Renal cortical epithelial cell (primary cell): ENCODE measurements at places on chromosomes 5 and 9.

GRCh38 chr5:36874465-36874864 is 2.1 kb upstream of the NIPBL start:
- DNase-seq, result no peak

GRCh38 chr5:145960848-145961600 is 24.6 kb downstream of the SH3RF2 start:
- no peak for DNase-seq

GRCh38 chr5:78974011-78974410 is 11.1 kb downstream of the ARSB start:
- no peak for DNase-seq

DNA sequence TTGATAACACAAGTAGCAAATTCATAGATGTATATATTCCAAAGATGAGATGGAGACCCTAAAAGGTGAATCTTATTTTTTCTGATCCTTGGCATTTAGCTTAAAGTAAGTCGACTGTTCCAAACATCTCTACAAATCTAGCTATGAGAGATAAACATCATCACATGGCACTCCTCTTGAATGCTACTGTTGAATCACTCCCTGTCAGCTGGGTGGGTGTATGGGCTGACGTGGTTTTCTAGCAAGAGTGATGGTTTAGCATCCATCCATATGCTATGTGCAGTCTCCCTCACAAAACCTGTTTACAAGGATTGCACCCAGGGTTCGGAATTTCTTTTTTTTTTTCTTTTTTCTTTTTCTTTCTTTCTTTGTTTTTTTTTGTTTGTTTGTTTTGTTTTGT is 13.8 kb downstream of the ACO1 start:
- no peak for DNase-seq

DNA sequence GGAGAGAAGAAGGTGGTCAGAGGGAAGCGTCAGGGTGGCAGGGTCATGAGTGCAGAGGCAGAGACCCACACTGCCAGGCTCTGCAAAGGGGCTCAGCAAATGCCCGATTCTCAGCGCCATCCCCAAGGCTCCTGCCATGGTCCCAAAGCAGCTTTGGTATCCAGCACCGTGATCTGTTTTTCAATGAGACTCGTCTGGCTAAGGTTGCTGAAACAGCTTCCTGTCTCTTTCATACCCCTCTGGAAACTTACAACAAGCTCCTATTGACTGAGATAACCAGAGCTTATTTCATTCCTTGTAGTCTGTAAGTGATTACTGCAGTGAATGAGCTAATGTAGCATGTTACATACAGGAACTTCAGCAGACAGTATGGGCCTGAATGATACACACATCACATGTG is 568.6 kb upstream of the DAP start:
- DNase-seq, result no peak

- DNase-seq, result no peak
Observed at GRCh38 chr5:136232316-136232715, 39.4 kb upstream of the SMIM32 start.

DNA sequence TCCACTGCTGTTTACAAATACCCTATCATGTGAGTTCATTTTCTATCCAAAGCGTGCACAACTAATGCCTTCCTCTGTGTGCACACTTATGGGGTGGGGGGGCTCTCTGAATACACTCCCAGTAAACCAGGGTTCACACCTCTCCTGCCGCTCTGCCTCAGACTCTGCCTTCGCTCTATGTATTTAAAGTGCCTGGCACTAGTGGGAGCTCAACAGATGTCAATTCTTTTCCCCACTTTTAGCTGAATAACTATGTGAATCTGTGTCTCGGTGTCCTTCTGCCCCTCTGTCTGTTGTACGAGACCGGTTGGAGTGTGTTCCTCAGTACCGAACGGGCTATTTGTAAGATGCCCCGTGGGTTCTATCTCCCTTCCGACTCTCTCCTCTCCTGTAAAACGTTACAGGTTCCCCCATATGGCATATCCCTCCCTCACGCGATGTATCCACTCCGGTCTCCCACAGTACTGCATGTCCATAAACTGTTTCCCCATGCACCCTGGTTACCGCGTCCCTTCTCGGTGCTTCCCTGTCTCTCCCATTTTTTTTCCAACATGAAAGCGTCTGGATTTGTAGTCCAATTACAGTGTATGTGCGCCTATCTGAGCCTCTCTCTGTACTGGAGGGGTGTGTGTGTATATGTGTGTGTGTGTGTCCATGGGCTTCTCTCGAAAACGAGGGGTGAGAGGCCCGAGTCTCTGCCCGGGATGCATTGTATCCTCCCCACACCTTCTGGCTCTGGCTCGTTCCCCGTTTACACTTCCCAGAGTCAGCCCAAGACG is 1.6 kb downstream of the ELL2 start:
- DNase-seq, result peak; percentile 32

DNA sequence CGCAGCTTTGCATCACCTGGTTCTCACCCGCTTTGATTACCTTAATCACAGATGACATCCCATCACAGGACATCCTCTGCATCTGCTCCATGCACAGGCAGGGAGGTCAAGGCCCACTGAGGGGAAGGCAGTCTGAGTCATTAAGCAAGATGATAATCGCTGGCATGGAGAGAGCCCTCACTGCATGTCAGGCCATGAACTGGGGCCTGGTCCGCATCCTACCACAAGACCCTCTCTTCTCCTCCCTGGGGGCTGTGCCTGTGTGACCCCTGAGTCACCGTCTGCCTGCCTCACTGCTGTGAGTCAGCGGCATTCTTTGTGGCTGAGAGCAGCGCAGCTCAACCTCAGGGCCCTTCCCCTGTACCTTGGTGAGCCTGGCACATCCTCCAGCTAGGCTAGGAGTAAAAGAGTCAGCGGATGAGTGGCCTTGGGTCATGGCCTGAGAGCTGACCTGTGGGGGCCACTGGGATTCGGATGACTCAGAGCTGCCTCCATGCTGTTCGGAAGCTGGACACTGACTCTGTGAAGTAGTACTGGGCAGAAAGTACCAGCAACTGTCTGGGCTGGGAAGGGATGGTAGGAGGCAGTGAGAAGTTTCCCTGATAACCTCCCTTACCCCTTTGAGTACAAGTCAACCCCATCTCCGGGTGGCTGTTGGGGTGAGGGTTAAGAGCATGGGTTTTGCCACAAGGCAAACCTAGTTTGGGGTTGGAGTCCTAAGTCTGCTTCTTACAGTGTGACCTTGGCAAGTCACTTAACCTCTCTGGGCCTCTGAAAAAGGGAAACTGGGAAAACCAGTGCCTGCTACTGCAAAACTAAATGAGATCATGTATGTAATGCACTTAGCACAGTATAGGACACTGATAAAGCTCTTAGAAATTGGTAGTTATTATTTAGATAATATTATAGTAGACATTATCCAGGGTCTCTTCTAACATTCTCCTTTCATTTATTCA is 14.6 kb upstream of the ARSI start:
- DNase-seq, result peak; percentile 98

DNA sequence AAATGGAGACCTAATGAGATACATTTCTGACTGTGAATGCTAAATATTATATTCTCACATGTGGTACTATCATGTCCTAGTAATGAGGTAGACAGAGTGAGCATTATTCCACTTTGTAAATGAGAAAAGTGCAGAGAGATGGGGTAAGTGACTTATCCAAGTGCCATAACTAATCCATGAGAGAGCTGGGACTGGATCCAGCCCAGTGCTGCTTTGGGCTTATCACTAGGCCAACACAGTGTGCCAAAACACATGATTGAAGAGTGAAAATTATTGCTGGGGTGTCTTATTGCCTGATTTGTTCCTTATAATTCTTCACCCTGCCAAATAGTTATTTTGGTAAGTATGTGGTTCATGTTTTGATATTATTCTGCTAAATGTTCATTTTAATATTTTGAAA is 442.2 kb upstream of the GRAMD2B start:
- no peak for DNase-seq

DNA sequence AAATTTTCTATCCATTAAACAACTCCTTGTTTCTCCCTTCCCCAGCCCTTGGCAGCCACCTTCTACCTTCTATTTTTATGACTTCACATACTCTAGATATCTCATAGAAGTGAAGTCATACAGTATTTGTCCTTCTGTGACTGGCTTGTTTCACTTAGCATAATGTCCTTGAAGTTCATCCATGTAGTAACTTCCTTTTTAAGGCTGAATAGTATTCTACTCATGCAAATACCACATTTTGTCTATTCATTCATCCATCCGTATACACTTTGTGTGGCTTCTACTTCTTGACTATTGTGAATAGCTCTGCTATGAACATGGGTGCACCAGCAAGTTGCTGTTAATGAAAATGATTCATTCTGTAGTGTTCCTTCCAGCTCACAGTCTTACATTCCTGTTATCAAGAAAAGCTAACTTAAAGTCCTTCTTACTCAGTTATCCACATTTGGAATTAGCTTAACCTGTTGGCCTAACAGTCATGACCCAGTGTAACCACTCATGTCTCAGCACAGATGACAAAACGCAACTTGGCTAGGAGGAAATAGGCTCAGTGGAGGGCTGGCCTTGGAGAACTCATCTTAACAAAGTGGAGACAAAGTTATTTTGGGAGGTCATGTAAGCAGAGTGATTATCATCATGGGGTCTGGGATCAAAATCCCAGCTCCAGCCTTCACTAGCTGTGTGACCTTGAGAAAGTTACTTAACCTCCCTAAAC is 129.7 kb upstream of the MAP3K1 start:
- DNase-seq, result peak; percentile 74

DNA sequence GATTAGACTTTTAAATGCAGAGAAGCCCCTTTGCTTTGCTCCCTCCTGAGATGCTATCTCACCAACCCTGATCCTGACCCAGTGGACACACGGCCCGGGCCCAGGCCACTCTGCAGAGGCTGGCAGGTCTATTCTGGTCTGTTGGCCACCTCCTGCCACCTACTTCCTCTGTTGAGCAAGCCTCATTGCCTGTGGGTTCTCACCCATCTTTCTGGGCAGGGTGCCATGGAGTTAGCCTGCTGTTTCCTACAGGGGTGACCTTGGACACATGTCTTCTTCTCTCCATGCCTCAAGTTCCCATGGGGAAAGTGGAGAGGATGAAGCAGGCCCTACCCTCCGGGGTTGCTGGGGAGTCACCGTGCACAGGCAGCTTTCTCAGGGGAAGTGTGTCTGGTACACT is 266.2 kb upstream of the IRX1 start:
- peak; percentile 5 for DNase-seq

- DNase-seq, result no peak
Observed at GRCh38 chr9:125515983-125516940, 190.7 kb downstream of the MAPKAP1 start.

GRCh38 chr5:131883984-131884383 is 61.5 kb downstream of the MEIKIN start:
- DNase-seq, result no peak

GRCh38 chr5:176806137-176806536 is 4.2 kb upstream of the UNC5A start:
- DNase-seq, result peak; percentile 47

DNA sequence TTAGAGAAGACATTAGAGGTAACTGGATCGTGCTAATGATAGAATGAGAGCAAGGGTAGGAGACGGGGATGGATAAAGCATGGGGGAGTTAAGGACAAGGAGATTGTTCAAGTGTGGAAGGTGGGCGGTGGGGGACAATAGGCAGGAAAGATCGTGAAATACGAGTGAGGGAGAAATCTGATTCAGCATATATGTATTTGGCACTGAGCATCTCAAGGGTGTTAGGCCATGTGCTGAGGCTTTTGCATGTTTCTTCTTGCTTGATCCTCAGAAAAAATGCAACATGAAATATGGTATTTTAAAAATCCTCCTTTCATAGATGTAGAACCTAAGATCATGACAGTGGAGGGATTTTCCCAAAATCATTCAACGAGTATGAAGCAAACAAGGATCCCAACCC is 240.5 kb downstream of the PAPPA start:
- DNase-seq, result no peak

DNA sequence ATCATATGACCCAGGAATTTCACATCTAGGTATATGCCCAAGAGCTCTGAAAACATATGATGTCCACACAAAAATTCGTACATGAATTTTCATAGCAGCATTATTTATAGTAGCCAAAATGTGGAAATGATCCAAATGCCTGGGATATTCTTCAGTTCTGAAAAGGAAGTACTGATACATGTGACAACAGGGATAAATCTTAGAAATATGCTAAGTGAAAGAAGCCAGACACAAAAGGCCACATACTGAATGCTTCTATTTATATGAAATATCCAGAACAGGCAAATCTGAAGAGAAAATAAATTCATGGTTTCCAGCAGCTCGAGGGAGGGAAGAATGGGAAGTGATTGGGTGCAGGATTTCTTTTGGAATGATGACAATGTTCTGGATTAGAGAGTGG is 16.8 kb upstream of the ZBTB43 start:
- DNase-seq, result no peak

- no peak for DNase-seq
Observed at GRCh38 chr9:17017931-17018491, 116.8 kb upstream of the CNTLN start.

- no peak for DNase-seq
Observed at GRCh38 chr5:143057580-143057999, 287.4 kb downstream of the ARHGAP26 start.

DNA sequence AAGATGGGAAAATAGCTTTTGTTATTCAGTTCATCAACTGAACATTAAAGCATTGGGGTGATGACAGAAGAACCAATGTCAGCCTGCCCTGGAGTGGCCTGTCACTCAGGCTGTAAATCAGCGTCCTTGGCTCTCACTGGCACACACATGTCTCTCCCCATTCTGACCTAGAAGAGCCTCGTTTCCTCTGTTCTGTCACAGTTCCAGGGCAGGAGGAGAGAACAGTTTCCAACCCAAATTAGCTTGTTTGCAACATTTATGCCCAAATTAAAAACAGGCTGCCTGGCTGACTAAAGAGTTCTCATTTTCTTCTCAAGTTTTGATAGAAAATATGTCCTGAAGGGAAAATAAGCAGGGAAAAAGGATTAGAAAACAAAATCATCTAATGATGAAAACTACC is 520.1 kb downstream of the CHSY3 start:
- no peak for DNase-seq

GRCh38 chr5:14191325-14191724 is 48.2 kb downstream of the TRIO start:
- DNase-seq, result no peak
